ENCODE measurements at places on chromosomes 6 and 20.

GRCh38 chr20:20480126-20480525 is 112.2 kb downstream of the INSM1 start:
- no peak for DNase-seq

DNA sequence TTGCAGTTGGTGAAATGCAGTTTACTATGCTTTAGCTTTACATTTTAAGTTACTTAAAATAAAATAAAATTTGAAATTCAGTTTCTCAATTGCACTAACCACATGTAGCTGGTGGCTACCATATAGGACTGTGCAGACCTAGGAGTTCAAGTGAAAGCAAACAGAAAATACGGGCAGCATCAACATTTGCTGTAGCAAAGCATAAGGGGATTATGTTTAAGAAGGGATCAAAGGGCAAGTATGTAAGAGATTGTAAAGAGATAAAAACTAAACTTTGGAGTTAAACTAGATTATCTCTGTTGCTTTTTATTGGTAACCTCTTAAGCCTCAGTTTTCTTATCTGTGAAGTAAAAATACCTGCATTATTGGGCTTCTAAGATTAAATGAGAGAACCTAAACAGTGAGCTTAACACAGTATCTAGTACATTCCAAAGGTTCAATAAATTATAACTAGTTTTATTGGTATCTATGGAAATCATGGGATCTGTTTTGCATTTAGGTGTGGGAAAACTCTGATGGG is 81.2 kb downstream of the SPTLC3 start:
- DNase-seq, result no peak

- DNase-seq, result no peak
Measured at GRCh38 chr20:3677733-3678132, 4.1 kb downstream of the ADAM33 start.

DNA sequence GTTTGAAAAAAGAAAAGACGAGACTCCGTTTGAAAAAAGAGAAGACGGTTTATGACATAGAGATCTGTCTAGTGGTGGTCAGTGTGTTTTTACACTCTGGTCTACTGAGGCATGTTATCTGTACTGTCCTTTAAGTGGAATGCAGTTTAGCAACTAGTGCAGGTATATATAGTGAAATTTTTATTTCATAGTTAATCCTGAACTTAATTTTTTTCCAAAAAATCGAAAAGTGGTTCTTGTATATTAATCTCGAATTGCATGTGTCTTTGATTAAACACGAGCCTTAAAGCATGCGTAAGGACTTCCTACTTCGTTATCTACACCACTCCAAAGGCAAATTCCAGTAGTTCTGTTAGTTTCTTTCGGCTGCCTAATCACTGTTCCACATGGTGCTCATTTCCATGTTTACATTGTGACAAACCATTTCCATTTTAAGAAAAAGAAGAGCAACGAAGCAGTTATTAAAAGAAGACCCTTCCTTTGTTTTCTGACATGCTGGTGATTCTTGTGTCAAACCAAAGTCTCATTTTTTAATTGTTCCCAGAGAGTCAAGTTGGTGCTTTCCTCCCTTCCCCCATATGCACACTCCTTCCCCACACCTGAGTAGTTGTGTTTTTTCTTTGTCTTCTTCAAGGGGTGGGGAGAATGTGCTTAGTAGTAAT is 2.3 kb downstream of the SNX9 start:
- no peak for DNase-seq

DNA sequence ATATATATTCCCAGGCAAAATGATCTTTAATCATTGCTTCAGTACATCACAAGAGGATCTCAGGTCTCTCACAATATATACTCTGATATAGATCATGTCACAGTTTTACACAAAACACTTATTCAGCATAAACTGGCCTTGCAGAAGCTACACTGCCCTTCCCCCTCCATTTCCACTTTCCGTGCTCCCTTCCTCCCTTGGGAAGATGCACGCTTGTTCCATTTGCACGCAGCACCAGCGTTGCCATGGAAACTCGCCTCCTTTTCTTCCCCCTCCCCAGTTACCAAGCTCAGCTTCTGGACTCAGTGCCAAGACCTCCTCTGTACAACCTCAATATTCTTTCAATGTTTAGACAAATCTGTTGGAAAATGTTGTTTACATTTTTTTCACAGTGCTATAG is 154.6 kb downstream of the RFPL4B start:
- no peak for DNase-seq

GRCh38 chr6:44471271-44471981 is 83.9 kb downstream of the CDC5L start:
- DNase-seq, result no peak

DNA sequence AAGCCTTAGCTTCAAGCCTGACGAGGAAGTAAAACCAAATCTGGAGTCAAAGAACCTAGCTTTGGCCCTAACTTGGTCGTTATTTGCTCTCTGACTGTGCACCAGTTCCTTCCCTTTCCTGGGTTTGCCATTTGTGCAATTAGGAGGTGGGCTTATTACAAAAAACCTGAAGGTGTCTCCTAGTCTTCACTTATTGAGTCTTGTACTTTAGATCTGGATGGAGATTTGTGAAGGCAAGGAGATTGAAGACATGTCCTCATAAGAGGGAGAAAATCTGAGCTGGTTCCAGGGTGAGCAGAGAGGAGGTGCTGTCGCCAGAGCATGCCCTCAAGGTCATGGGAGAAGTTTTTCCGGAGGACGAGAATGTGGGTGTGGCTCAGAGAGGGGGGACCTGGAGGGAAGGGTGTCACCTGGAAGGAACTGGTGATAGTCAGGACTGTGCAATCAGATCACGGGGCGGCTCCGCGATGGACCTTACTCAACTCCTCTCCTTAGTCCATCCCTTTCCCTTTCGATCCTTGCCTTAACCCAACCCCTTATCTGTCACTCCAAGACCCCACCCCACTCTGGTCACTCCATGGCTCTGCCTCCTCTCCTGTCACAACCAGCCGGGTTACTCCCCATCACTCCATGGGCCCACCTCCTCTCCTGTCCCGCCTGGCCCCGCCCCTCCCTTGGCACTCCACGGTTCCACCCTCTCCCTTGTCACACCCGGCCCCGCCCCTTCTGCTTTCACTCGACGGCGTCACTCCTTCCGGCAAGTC is 588 bp upstream of the ACSS2 start:
- DNase-seq, result peak; percentile 99

- DNase-seq, result no peak
Measured at GRCh38 chr6:149242883-149243282, 74.6 kb upstream of the TAB2 start.

DNA sequence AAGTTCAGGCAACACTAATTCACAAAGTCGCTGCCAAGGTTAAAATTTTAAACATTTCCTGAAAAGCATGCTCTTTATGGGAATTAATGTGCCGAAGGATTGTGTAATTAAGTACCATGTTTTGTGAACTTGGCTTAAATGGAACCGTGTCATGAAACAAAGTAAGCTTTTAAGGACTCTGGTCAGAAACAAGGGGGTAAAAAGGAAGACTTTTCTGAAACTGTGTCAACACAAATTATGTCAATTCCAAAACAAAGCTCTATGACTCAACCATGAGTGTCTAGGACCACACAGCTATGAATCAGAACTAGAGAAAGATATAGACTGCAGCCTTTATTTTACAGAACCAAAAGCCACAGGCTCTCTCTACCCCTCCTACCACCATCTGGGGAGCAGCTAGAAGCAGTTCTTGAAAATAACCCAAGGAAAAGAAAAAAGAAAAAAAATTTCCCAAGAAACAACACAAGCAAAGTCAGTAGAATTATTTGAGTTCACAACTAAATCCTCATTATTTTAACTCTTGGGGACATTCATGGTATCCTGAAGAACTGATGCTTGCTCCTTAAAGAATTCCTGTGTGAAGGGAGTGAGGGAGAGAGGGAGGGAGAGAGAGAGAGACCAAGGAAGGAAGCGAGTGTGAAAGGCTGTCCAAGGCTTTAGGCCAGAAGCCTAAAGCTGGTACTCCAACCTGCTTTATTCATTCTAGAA is 81.9 kb downstream of the ZMYND8 start:
- no peak for DNase-seq

DNA sequence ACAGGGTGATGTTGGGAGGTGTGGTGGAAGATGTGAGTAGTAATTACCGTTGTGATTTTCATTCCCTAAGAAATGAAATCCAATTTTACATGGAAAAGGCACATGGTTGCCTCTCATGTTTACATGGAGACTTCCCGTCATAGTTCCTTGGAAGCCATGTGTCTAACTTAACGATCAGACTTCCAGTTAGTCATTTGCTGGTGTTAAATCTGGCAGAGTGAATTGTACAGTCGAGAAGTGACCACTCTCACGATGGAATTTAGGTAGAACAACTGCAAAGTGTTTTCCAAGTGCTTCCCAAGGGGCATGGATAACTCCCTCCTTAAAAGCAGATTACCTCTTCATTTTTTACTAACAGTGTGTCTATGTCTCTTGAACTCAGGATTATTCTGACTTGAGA is 145.8 kb upstream of the CCN2 start:
- DNase-seq, result no peak

DNA sequence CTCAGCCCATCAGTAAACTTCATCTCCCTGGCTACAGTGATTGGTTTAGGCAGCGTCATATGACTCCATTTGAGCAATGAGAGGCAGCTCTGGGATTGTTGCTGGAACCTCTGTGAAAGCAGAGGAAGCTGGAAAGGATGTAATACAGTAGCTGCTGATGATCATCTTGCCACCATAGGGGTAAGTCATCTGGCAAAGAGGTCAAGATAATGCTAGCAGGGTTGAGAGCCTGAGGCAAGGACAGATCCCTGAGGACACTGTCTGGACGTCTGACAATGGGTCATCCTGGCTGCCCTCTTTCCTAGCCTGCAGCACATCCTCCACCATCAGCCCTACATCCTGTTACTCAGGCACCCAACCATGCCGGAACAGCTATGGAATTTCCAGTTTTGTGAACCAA is 25.5 kb upstream of the FKBP1A start:
- DNase-seq, result no peak

- peak; percentile 79 for DNase-seq
Measured at GRCh38 chr20:49505518-49505917, 23.1 kb upstream of the KCNB1 start.

DNA sequence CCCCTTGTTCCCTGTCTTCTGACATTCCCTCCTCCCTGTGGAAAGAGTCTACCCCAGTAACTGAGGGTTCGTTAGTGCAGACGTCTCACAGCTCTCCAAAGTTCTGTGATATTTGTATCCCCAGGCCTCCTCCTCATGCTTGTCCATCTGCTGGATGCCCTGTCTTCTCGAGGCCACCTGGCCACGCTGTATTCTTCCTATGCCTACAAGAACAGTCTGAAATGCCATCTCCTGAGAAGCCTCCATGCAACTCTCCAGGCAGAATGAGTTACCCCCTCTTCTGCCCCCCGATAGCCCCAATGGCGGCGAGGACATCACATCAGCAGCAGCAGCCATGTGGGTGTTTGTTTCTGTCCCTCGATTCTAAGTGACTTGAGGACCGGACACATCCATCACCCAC is 9.3 kb downstream of the ULBP2 start:
- DNase-seq, result no peak

DNA sequence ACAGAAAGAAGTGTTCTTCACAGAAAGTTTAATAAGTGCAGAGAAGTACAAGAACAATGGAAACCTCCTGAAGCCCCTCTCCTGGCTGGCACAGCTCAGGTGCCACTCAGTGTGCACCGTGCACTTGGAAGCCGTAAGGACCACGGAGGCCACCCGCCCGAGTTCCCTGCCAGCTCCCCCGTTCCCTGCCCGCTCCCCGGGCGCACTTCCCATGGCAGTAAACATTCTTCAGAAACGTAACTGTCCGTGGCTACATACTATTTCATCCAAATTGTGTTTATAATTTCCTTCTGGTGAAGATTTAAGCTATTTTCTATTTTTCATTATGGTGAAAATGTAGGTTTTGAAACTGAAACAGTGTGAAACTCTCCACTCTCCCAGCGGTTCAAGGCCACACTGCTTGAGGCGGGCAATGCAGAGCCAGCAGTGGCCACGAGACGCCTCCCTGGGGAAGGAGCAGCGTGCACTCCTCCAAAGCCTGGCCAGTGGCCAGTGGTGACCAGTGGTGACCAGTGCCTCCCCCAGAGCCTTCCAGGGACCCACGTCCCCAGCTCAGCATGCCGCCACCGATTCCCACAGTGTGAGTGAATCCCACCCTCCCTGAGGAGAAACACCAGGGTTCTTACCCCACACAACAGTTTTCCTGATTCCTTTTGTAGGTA is 46.4 kb downstream of the TAF4 start:
- DNase-seq, result no peak

GRCh38 chr20:46157625-46158024 is 39.5 kb downstream of the CD40 start:
- no peak for DNase-seq

GRCh38 chr6:81744131-81744530 is 8.3 kb downstream of the TENT5A start:
- DNase-seq, result no peak

DNA sequence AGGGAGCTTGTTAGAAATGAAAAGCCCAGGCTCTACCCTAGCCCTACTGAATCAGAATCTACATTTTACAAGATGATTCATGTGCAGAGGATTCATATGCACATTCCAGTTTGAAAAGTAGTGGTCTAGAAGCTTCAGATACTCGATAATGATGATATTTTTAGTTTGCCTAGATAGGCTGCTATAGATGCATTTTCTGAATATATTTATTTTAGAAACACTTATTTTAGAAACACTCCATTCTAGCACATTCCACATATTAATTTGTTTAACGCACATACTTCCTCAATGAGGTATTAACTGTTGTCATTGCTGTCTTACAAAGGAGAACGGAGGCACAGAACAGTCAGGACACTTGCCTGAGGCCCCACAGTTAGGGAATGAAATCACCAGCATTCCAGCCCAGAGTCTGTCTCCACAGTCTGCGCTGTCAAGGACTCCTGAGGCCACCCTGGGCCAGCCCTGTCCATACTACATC is 64.4 kb downstream of the SNAP25 start:
- DNase-seq, result no peak

- DNase-seq, result no peak
Measured at GRCh38 chr6:168384045-168385036, 56.6 kb upstream of the SMOC2 start.

- no peak for DNase-seq
Measured at GRCh38 chr6:147105786-147106185, 98.4 kb upstream of the STXBP5 start.

- no peak for DNase-seq
Measured at GRCh38 chr6:167936051-167936450, 61.4 kb upstream of the KIF25 start.

DNA sequence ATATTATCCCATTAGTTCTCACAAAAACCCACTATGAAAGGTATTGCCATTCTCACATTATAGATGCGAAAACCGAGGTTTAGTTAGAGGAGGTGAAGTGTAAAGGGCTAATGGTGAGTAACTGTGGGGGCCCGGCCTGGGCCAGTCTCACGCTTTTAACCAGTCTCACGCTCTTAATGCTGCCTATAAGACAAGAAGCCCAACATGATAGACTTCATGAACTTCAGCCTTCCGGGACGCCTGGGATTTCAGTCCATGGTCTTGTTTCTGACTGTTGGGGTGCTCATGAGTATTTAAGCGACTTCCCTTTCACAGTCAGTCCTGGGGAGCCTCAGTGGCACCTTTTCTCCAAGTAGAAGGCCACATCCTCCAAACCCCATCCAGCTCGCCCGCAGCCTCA is 31.7 kb downstream of the AGPAT4 start:
- no peak for DNase-seq

Data from NCI-H345 (cell line).